Activated T-helper 2 cell treated with anti-CD3 and anti-CD28 coated beads, Interferon-gamma antibody, Interleukin-2, Interleukin-4, amounts not matched to agents 10 μg/mL and 5 μg/mL and 100 μg/mL, durations not matched to agents 14 hours and 24 hours and 36 hours (primary cell): ENCODE measurements at places on chromosomes 3 and 15. TPM values are rescaled to one million over a fixed set of nuclear protein-coding genes. Genes with fewer than 3 reads are reported as not detected.

Gene PLCL2
- 12.5 and 12.8 TPM in 2 replicates for total RNA-seq

DNA sequence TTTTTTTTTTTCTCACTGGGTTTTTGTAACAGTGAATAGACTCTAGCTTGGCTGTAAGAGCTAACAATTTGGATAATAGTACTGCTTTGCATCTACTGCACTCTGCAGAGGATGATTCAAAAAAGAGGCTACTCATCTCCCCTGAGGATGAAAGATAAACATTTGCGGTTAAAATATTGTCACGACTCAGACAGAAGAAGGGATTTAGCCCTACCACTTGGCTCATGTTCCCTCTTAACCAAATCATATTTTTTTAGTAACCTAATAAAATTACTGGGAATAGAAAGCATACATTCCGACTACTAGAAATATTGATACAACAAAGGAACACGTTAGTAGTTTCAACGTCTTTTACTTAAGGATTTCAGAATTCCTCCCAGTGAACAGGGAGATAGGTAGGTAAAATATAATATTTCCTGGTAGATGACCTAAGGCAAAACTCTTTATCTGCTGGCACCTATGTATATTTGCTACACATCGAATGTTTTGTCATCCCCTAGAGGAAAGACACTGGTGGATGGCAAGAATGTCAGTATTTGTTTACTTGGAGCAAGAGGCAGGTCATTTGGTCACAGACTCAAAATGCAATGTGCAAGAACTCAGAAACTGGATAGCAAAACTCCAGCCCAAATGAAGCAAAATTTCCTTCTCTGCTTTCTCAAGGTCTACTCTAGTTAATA, 110.8 kb downstream of the GREM1 start:
- H3K27me3 ChIP-seq: peaks cover 4% of the 10 kb centered on the region
- H3K4me3 ChIP-seq: no peak overlapping the region
- no peaks in the 10 kb centered on the region for H3K4me1 ChIP-seq
- H3K36me3 ChIP-seq: no peaks in the 10 kb centered on the region
- no peak for DNase-seq
- no peak overlapping the region for H3K27ac ChIP-seq

GRCh38 chr15:100994597-100995446, 75.7 kb downstream of the LRRK1 start:
- H3K27ac ChIP-seq: no peak overlapping the region
- no peaks in the 10 kb centered on the region for H3K4me1 ChIP-seq
- no peak overlapping the region for H3K4me3 ChIP-seq
- H3K36me3 ChIP-seq: no peaks in the 10 kb centered on the region

Gene SEMA6D
- total RNA-seq: not detected in 2 replicates

DNA sequence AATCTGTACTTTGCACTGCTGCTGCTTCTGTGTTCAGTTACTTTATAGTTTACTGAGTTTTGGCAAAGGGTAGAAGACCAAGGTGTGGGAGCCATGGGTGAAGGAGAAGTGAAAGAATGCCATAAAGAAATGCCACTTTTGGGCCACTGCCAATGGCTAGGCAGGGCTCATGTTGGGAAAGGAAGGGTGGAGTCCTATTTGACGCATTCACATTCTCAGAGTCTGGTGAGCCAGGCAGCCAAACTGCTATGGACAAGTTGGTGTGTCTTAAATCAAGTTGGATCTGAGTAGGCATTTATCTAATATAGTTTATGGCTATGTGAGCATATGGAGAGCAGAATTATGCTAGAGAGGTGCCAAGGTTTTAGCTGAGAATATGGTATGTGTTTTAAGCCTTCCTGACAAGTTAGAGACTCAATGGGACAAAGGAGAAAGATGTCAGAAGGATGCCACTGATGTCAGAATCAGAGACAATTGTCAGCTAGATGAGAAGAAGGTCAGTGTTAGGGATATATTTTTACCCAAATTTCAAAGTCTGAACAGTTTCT, 296.1 kb downstream of the AGBL1 start:
- no peak overlapping the region for H3K4me3 ChIP-seq
- no peak overlapping the region for H3K27ac ChIP-seq
- H3K27me3 ChIP-seq: peaks cover 3% of the 10 kb centered on the region
- H3K4me1 ChIP-seq: no peaks in the 10 kb centered on the region

DNA sequence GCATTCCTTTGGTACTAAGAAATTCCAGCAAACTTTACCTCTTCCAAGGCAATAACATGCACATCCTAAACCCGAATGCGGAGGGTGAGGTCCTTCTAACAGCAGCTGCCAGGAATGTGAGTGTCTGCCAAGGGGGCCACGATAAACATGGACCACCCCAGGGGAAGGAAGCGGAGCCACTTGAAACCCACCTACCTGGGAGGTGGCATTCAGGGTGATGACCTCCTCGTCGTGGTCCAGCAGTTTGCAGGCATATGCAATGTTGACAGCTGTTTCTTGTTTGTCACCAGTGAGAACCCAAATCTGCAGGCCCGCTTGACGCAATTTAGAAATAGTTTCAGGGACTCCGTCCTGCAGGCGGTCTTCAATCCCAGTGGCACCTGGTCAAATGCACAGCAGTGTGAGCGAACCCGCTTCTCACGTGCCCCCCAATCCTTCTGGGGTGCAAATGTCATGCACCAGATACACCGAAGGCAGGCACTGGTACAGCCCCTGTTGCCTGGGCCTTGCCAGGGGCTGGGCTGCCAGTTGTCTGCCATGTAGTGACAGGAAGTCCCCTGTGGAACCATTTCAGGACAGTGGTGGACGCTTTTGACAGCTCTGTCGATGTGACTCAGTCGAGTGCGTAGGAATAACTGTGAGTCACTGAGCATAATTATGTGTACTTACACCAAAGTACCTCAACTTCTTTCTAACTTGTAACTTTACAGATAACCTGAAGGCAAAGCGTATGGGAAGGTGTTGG, 161.2 kb downstream of the ATP10A start:
- no peak overlapping the region for H3K4me3 ChIP-seq
- peaks cover 46% of the 10 kb centered on the region for H3K36me3 ChIP-seq
- no peak overlapping the region for H3K27ac ChIP-seq
- no peaks in the 10 kb centered on the region for H3K4me1 ChIP-seq
- no peak for DNase-seq

DNA sequence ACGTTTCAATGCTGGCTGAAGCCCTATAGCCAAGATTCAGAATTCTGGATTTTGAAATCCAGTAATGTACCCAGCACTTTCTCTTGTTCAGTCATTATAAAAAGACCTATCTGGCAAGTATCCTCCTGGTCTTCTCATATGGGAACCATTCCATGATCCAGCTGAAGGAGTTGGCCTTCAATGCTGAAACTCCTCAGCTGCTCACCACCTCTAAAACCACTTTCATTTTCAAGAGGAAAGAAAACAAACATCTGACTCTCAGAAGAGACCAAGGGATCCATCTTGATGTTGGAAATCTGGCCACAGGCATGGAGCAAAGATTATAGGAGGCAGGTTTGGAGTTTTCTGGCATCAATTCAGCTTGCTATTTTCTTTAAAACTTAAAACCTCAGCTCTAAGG, 235.4 kb downstream of the FMN1 start:
- no peaks in the 10 kb centered on the region for H3K36me3 ChIP-seq
- no peak for DNase-seq
- H3K4me1 ChIP-seq: no peaks in the 10 kb centered on the region
- no peak overlapping the region for H3K27ac ChIP-seq
- no peaks in the 10 kb centered on the region for H3K27me3 ChIP-seq
- no peak overlapping the region for H3K4me3 ChIP-seq

DNA sequence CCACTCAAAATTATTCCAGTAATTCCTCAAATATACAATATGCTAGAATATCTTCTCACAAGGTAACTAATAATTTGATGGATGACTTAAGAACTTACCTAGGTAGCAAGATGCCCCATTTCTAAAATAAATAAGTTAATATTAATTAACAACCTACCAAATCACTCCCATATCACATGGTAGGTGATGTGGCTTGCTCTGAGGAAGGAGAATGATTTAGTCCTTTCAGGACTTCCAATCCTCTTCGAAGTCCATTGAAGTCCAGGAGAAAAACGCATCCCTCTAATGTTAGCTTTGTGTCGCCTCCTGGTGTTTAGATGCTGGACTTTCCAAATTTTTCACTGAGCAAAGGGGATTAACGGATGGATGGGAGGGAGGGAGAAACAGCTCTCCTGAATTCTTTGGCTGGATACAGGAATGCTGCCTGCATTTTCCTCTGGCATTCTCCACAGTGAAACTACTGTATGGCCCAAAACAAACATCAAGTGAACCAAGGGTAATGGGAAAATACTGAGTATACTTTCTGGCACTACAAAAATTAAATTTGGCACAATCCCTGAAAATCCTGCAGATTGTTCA, 58.6 kb downstream of the PRICKLE2 start:
- H3K4me1 ChIP-seq: no peaks in the 10 kb centered on the region
- peaks cover 5% of the 10 kb centered on the region for H3K27me3 ChIP-seq
- H3K36me3 ChIP-seq: no peaks in the 10 kb centered on the region
- H3K4me3 ChIP-seq: no peak overlapping the region

Gene CILP
- 0.05 TPM in 1 of 2 replicates, not detected in the other for total RNA-seq

GRCh38 chr3:84825817-84826216, 133.0 kb upstream of the CADM2 start:
- H3K4me1 ChIP-seq: no peaks in the 10 kb centered on the region
- no peak for DNase-seq
- H3K36me3 ChIP-seq: no peaks in the 10 kb centered on the region
- no peak overlapping the region for H3K27ac ChIP-seq
- no peak overlapping the region for H3K4me3 ChIP-seq

Gene IL5RA
- total RNA-seq: 0.18 TPM in 1 of 2 replicates, not detected in the other

DNA sequence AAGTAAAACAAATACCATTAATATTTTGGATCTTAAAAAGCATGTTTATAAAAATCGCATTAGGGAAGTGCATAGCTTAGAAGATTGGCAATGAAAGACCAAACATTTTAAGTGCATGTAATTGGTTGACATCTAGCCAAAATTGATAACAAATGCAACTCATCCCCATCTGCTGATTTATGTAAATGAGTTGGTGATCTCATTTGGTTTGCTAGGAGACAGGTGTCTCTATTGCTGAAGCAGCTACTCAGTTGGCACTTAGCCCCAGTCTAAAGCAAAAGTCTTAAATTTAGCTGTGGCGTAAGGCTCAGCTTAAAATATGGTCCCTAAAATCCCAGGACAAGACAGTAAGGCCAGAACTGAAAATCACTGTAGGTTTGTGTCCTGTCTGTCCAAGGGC, 113.5 kb upstream of the CHL1 start:
- no peak for DNase-seq
- no peak overlapping the region for H3K27ac ChIP-seq
- no peaks in the 10 kb centered on the region for H3K27me3 ChIP-seq
- H3K36me3 ChIP-seq: no peaks in the 10 kb centered on the region

- no peak overlapping the region for H3K27ac ChIP-seq
- no peaks in the 10 kb centered on the region for H3K27me3 ChIP-seq
- H3K4me3 ChIP-seq: no peak overlapping the region
- peaks cover 30% of the 10 kb centered on the region for H3K36me3 ChIP-seq
Measured at GRCh38 chr3:99999536-99999935, 114.8 kb downstream of the FILIP1L start.

DNA sequence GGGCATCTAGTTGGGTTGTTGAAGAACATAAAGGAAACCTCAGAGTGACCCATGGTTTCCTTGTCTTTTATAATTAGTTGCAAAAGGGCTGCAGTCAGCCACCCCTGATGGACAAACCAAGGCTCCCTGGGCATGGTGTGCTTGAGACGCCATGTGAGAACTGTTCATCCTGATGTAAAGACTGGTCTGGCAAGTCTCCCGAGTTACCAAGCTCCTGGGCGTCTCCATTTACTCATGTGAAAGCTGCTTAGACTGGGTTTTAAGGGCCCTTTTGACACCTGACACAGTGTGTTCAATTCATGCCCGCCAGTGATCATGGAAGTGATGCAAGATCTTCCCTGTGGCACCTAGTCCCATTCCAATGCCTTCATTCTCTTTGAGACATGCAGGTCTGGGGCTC, 49.4 kb downstream of the GRK7 start:
- no peaks in the 10 kb centered on the region for H3K36me3 ChIP-seq
- DNase-seq: no peak
- H3K4me3 ChIP-seq: no peak overlapping the region
- no peaks in the 10 kb centered on the region for H3K4me1 ChIP-seq

DNA sequence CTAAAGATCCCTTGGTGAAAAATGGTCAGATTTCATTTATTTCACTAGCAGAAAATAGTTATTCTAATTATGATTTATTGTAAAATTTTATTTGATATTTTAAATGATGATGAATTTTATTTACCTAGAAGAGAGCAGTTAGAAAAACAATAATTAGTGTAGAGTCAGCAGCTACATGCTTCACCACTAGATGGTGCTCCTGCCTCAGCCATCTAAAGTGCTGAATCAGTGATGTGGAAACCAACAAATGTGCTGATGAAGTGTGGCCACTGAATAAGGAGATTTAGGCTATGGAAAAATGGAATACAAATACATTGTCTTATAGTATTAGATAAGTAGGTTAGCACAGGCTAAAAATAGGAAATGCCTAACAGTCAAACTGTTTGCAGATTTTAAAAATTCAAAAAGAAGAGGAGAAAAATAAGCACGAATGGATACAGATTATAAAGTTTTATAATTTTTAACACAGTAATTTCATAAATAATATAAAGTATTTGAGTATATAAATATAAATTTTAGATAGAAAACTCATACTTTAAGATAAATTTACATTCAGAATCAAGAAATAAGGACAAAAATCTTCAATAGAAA, 109.8 kb downstream of the PPP2R3A start:
- peaks cover 5% of the 10 kb centered on the region for H3K4me1 ChIP-seq
- H3K27me3 ChIP-seq: peaks cover 7% of the 10 kb centered on the region
- DNase-seq: peak; percentile 53
- H3K36me3 ChIP-seq: no peaks in the 10 kb centered on the region
- no peak overlapping the region for H3K27ac ChIP-seq
- H3K4me3 ChIP-seq: no peak overlapping the region

Gene ATRIP
- total RNA-seq: 16.9 and 17.5 TPM in 2 replicates

DNA sequence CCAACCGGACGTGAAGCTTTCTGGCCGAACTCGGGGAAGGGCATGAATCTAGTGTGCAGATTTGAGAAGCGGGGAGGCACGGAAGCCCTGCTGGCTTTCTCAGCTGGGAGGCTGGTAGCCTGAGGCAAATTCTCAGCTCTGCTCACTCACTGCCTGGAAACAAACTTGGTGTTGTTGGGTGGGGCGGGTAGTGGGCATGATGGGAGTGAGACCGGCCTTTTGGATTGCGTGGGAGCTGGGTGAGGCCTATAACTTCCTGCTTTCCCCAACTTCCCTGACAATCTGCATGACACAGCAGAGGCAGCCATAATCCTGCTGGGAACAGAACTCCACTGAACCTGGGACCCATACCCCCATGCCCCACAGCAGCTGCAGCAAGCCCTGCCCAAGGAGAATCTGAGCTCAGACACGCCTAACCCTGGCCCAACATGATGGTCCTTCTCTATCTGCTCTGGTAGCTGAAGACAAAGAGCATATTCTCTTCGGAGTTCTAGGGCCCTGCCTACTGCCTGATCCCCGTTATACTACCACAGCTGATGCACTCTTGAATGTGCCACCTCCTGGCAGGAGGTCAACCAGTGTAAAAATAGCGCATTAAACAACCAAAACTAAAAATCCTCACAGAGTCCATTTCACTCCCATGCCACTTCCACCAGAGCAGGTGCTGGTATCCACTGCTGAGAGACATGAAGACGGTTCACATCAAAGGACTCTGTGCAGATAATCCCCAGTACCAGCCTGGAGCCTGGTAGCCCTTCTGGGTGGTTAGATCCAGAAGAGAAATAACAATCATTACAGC, 44.7 kb downstream of the CEP70 start:
- H3K4me1 ChIP-seq: peaks cover 11% of the 10 kb centered on the region
- H3K4me3 ChIP-seq: no peak overlapping the region
- H3K27me3 ChIP-seq: no peaks in the 10 kb centered on the region
- no peak for DNase-seq
